Germinal center (tissue), 1 donor: ENCODE measurements at places on chromosomes 16 and 17.

GRCh38 chr16:12120217-12120981 is 143.9 kb downstream of the SNX29 start:
- DNase-seq: no peak

GRCh38 chr17:40097931-40098845 is 2.2 kb downstream of the NR1D1 start:
- DNase-seq: no peak

DNA sequence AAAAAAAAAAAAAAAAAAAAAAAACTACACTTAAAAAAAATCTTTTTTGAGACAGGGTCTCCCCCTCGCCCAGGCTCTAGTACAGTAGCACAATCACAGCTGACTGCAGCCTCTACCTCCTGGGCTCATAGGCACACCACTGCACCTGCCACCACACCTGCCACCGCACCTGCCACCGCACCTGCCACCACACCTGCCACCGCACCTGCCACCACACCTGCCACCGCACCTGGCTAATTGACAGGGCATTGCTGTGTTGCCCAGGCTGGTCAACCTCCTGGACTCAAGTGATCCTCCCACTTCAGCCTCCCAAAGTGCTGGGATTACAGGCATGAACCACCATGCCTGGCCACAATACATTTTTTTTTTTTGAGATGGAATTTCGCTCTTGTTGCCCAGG is 17.6 kb upstream of the WDR45B start:
- DNase-seq: no peak

GRCh38 chr17:31510308-31511194 is 119.1 kb downstream of the RAB11FIP4 start:
- DNase-seq: no peak

- DNase-seq: no peak
Observed at GRCh38 chr17:29066606-29067005, 23.7 kb downstream of the PIPOX start.

DNA sequence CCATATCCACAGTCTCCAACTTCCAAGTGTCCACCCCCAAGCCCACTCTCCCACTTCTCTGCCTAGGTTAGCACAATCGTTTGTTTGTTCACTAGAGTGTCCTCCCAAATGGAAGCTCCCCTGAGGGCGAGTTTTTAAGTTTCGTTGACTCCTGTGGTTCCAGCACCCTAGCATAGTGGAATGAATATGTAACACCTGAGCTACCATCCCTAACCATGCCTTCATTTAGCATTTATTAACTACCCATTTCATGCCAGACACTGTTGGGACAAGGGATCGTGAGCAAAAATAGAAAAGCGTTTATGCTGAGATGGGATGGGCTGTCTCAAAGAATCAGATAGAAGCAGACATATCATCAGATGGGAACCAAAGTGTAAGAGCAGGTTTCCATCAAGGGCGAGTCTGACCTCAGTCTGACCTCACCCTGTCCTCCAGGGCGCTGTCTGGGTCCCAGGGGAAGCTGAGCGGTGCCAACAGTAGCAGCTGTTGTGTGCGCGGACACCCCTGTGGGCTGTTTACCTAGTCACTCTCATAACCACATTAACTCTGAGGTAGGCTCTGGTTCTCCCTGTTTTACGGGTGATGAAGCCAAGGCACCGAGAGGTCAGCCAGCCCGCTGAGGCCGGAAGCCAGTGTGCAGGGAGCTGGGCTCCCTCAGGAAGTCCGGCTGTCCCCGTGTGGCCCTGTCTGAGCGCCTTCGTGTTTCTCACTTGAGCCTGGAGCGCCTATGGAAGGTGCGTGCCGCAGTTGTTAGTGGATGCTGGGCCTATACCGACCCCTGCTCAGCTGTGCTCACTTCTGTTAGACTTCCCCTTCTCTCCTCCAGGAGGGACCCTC is 6.2 kb downstream of the CNP start:
- DNase-seq: no peak

GRCh38 chr17:80795754-80796153 is 195.9 kb upstream of the CHMP6 start:
- DNase-seq: no peak

GRCh38 chr17:70067134-70067533 is 7.9 kb upstream of the KCNJ16 start:
- DNase-seq: no peak

- no peak for DNase-seq
Observed at GRCh38 chr16:84933774-84934631, 77.3 kb downstream of the ZDHHC7 start.

GRCh38 chr16:27980919-27981700 is 82.4 kb downstream of the GSG1L start:
- no peak for DNase-seq

GRCh38 chr16:66551788-66552285 is 539 bp upstream of the CKLF start:
- no peak for DNase-seq

DNA sequence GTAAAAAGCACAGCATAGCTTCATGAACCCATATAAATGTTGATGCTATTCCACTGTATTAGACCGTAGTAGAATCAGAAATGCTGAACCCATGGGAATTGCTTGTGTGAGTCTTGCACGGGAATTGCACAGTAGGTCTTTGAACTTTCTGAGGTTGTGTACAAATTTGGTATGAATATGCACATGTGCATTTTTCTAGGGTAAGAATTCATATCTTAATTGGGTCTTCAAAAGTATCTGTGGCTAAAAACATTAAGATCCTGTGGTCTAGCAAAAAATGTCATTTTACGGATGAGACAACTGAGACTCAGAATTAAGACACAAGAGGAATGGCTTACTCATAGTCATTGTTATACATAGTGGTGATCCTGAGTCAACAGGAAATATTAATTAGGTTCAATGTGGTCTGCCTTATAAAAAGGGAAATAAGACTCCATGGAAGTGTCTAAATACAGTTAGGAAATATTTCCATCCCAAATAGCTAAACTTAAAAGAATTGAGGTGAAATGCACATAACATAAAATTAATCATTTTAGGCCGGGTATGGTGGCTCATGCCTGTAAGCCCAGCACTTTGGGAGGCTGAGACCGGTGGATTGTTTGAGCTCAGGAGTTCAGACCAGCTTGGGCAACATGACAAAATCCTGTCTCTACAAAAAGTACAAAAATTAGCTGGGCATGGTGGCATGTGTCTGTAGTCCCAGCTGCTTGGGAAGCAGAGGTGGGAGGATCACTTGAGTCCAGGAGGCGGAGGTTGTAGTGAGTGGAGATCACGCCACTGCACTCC is 22.8 kb downstream of the TAOK1 start:
- no peak for DNase-seq

- DNase-seq: no peak
Observed at GRCh38 chr17:49125449-49125848, 7.1 kb upstream of the B4GALNT2 start.

- peak; percentile 64 for DNase-seq
Observed at GRCh38 chr16:28597692-28598261, 927 bp upstream of the SULT1A2 start.

- DNase-seq: no peak
Observed at GRCh38 chr17:54971901-54972300, 3.3 kb downstream of the STXBP4 start.

- DNase-seq: no peak
Observed at GRCh38 chr17:59844884-59845594, 47.7 kb downstream of the TUBD1 start.

DNA sequence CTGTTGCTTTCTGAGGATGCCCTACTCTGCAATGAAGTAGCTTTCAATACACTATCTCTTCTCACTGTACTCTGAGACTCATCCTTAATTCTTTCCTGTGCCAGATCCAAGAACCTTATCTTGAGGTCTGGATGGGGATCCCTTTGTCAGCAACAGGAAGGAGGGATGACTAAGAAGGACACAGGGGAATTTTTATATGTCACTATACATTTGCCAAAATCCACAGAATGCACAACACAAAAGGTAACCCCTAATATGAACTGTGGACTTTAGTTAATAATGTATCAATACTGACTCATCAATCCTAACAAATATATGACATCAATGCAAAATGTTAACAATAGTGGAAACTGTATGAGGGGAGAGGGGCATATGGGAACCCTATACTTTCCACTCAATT is 4.7 kb upstream of the RBBP6 start:
- no peak for DNase-seq

DNA sequence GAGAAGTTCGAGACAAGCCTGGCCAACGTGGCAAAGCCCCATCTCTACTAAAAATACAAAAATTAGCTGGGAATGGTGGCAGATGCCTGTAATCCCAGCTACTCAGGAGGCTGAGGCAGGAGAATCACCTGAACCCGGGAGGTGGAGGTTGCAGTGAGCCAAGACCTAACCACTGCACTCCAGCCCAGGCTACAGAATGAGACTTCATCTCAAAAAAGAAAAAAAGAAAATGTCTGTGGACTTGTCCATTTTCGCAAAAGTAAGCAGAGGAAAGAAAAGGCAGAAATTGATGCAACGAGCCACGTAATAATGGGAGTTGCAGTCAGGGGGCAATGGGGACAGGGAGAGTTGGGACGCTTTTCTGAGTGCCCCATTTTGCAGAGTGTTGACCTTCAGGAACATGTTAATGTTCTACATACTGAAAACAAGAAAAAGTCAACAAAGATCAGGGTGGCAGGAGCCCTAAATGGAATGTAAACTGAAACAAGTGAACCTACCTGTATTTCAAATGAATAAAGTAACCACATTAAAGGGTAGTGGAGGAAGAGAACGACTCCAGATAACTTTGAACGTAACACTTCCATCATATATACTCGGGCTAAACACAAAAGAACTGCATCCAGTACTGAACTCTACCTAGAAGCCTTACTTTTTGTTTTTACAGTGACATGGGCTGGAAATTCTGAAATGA is 76.4 kb downstream of the CNGB1 start:
- DNase-seq: no peak

DNA sequence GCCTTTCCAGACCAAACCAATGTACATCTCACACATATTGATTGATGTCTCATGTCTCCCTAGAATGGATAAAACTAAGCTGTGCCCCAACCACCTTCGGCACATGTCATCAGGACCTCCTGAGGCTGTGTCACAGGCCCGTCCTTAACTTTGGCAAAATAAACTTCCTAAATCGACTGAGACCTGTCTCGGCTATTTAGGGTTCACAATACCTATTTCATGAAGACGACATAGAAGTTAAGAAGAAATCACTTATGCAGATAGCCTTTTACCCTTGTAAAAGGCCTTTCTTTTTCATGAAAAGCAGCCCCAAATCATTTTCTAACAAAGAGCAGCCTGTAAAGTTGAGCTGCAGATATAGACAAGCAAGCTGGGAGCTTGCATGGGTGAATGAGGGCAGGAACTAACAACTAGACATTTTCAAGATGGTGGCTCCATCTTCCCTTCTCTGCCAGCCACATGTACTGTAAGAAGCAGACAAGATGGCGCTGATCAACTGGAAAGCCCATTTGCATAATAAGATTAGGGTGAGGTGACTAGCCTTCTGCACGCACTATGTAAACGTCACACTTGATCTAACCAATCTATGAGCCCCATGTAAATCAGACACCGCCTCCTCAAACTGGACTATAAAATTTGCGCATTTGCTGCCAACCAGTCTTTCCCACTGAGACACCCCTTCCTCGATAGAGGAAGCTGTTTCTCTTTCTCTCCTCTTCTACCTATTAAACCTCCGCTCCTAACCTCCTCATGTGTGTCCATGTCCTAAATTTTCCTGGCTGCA is 4.7 kb upstream of the KDM8 start:
- DNase-seq: no peak

- DNase-seq: no peak
Observed at GRCh38 chr16:48555597-48556242, 54.3 kb downstream of the N4BP1 start.

GRCh38 chr16:89909777-89910716 is 8.6 kb upstream of the MC1R start:
- DNase-seq: peak; percentile 81

- DNase-seq: no peak
Observed at GRCh38 chr16:67516296-67517154, 12.1 kb upstream of the RIPOR1 start.

DNA sequence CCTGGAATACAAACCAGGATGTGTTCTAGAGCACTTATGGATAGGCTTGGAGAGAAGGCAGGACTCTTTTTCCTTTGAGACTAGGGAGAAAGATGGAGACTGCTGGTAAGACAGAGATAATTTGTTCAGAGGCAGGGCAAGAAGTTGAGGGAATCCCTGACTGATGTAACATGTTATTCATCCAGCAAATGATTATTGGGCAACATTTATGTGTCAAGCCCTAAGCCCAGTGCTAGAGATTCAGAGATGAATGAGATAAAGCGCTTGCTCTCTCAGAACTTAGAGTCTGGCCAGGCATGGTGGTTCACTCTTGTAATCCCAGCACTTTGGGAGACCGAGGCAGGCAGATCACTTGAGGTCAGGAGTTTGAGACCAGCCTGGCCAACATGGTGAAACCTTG is 47.8 kb upstream of the NUFIP2 start:
- no peak for DNase-seq
